Left lobe of liver (tissue), 2 donors: ENCODE measurements at places on chromosomes 6 and 20. TPM values are rescaled to one million over a fixed set of nuclear protein-coding genes. Genes with fewer than 3 reads are reported as not detected.

The C20orf144 gene
- total RNA-seq, result not detected

GRCh38 chr6:126919947-126920346 is 198.5 kb upstream of the RSPO3 start:
- no peak for DNase-seq

The HLA-DRA gene
- total RNA-seq, result 24.4 TPM

DNA sequence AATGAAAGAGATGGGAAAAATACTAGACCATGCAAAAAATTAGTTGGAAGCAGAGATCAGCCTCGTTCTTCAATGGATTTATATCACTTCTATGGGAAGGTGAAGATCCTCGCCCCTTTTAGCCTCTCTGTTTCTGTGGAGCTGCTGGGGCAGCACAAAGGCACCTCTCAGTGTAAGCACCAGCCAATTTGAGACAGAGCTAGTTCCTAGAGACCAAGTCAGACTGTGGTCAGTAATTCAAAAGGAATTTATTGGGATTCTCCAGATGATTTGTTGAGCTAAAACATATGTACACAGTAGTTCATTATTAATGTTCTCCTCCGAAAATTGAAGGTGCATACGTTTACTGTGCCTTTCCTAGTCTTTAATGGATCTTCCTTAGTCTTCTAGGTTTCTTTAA is 42.4 kb downstream of the SCGN start:
- no peak for DNase-seq

GRCh38 chr20:35561671-35562070 is 19.8 kb downstream of the ERGIC3 start:
- DNase-seq, result no peak

The DDO gene
- 5.2 TPM for total RNA-seq

DNA sequence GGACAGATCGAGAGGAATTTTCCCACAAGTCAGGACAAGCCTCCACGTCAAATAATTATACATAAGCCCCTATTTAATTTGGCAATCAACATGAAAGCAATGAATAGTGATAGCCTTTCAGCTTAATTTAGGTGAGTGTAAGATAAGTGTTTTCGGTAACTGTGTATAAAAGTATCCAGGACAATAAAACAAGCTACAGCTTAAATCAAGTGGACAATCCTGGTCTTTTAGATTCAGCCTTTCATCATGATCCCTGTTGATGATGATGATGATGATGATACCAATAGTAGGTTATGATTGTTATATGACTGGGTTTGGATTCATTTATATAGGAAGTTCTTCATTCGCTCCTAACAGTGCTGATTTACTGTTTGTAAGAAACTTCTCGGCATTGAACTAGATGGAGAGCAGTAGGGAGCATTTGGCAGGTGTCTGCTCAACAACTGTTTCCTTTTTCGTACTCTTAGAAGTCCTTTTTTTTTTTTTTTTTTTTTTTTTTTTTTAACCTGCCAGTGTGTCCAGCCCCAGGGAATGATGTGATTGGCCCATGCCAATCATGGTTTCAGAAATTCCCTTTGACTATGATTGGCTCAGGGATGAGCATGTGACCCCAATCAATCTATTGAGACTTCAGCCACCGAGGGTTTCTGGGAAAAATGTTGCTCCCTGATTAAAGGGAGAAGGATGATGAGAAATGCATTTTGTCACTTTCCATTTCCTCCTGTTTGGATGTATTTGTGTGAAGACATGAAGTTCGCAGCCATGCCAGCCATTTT is 11.3 kb upstream of the RNF182 start:
- DNase-seq, result no peak

DNA sequence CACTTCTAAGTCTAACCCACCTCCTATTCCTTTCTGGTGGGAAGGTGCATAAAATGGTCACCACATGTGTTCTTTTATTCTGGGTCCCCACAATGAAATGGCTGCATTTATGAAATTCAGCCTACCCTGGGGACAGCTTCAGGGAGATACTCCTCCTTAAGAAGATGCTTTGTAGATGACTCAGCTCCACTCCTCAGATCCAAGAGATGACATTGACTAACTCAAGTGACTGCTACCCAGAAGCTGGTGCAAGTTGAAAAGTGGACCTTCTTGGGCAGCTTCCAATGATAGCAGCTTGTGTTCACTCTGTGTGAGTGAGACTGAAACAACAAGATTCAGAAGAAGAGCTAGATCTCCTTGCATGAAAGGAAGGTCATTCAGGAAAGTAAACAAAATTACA is 113.4 kb downstream of the SCP2D1 start:
- no peak for DNase-seq

- DNase-seq, result no peak
Observed at GRCh38 chr6:137512757-137513605, 18.8 kb upstream of the OLIG3 start.

DNA sequence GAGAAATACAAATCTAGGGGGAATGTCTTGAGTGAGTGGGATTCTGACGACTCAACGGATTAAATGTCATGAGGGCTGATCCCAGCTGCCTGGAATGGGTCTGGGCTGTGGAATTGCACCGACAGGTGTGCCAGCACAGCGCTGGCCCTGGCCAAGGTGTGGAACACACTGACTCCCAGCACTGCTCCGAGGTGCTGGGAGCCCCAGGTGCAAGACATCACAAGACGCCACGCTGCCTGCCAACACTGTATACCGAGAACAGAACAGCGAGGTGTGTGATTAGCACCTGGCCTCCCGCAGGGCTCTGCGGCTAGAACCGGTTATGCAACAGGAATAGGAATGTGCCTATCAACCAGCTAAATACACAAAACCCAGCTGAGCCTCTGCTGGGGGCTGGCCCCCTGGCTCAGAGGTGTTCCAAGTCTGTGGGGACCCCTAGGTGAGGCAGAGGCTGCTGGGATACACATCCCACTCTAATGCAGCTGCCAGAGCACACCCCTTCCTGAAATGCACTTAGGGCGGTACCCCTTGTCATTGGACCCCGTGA is 24.8 kb upstream of the APMAP start:
- no peak for DNase-seq

DNA sequence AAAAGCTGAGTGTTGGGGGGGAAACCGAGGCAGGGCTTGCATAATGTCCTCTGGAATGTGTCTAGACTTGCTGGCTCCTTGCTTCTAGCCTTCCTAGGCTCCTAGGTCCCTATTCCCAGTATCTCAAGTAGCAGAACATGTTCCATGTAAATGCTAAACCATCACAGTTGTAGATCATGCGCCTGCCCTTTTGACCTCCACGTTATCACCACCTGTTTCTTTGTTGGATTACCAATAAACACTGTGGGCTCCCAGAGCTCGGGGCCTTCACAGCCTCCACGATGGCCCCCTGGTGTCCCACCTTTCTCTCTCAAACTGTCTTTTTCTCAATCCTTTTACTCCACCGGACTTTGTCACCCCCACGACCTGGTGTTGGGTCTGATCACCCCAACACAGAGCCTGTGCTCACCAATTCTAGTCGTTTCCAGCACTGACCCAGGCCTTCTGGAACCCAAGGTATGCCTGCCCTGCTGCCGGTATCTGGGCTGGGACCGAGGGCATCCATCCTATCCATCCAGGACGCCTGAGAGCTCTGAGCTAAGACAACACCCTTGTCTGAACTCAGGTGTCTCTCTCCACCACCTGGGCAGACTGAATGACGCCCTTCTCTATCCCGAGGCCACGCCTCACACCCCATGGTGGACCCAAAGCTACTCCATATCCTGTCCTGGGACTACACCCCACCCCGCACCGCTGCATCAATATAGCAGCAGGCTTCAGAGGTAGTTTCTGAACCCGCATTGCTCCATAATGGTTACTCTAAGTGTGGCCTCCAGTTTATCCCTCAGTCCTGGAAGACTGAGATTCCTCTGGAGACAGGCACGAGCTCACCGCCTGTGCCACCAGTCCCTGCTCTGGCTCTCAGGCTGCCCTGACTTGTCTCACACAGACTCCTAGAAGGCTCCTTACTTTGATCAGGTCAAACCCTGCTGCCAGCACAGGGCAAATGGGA is 9.3 kb upstream of the PRR18 start:
- no peak for DNase-seq

GRCh38 chr20:24993337-24994185 is 1.0 kb upstream of the APMAP start:
- peak; percentile 22 for DNase-seq

The RAET1L gene
- not detected for total RNA-seq

DNA sequence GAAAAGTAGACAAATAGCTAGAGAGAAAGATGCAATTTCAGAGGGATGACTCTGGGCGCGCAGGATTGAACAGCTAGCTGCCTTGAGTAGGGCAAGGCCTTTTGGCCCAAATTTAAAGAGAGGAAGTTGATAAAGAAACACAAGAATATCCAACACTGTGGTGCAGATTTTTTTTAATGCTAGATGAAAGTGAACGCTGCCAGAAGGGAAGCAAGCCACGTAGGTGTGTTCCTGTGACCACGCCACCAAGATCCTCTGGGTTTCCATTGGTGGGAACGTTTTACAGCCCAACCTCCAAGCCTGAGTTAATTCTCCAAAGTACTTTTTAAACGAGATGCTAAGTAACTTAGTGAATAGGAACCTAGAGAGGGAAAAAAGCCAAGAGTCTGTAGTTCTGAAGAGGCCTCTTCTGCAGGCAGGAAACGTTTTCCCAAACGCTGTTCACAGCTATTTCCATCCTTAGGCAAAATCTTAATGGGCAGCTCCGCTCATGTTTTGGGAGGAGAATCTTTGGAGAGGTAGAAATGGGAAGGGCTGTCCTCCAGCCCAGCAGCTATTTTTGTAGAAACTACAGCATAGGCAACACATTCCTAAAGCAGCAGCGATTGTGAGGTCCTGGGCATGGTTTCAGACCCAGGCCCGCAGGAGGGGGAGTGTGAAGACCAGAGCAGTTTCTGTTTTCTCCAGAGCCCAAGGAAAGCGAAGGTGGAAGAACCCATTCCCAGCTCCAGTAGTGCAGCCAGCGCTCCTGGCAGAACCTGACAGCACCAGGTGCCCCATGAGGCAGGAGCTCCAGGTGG is 8.2 kb downstream of the LY86 start:
- no peak for DNase-seq

DNA sequence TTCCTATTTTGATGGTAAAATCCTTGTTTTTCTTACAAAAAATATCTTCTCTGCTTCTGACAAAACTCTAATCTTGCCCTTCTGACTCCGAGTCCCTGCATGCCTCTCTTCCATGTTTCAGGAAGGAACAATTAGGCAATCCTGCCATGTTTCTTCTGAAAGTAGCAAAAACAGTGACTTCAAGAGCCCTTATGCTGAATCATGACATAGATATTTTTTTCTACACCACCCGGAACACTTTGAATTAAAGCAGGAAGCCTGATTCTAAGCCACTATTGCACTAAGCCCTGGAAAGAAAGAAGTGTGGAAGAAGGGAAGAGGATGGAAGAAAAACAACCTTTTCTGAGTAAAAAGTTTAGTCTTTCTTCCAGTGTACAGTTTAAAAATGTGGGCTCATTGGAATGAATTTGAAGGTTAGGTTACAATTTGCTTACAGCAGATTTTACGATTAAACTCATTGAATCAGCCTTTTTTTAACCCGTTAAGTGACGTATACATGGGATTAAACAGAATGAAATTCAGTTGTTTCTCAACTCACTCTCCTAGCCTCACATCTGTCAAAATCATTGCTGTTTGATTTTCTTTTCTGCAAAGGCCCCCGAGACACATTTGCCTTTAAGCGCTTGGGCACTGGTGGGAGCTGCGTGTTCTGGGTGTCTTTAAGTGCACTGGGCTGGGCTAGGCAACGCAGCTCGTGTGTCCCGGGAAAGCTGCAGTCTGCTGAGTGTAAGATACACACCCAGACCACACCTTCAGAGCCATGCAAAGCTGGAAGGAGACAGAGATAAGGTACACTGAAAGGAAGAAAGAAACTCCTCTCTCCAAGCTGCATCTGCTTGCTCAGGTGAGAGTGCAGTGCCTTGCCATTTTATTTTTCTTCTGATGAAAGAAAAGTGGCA is 159.4 kb upstream of the CITED2 start:
- DNase-seq, result no peak

The SYCP2L gene
- total RNA-seq, result 0.43 TPM

DNA sequence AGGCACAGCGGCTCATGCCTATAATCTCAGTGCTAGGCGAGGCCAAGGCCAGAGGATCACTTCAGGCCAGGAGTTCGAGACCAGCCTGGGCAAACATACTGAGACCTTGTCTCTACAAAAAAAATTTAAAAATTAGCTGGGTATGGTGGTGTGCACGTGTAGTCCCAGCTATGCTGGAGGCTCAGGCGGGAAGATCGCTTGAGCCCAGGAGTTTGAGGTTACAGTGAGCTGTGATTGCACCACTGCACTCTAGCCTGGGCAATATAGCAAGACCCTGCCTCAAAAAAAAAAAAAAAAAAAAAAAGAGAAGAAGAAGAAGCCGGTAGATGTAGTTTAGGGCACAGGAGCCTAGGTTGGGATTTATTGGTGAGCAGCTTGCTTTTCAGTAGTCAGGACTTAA is 20.7 kb downstream of the MTHFD1L start:
- no peak for DNase-seq

The BPI gene
- 0.48 TPM for total RNA-seq

DNA sequence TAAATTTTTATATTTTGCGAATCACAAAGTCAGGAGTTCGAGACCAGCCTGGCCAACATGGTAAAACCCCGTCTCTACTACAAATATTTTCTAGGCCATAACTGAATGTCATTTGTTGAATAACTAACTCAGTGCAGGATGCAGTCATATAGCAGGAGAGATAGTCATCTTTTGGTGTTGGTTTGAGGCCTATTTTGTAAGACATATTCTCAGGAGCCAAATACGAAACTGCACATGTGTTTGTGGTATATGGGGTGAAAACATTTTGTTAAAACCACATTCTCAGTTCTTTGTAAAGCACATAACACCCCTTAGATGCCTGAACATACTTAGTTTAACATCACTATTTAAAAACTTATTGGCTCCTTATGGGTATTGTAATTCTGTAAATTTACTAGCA is 4.7 kb upstream of the ENPP5 start:
- no peak for DNase-seq

- DNase-seq, result no peak
Observed at GRCh38 chr6:131399433-131399832, 173.6 kb upstream of the ARG1 start.

DNA sequence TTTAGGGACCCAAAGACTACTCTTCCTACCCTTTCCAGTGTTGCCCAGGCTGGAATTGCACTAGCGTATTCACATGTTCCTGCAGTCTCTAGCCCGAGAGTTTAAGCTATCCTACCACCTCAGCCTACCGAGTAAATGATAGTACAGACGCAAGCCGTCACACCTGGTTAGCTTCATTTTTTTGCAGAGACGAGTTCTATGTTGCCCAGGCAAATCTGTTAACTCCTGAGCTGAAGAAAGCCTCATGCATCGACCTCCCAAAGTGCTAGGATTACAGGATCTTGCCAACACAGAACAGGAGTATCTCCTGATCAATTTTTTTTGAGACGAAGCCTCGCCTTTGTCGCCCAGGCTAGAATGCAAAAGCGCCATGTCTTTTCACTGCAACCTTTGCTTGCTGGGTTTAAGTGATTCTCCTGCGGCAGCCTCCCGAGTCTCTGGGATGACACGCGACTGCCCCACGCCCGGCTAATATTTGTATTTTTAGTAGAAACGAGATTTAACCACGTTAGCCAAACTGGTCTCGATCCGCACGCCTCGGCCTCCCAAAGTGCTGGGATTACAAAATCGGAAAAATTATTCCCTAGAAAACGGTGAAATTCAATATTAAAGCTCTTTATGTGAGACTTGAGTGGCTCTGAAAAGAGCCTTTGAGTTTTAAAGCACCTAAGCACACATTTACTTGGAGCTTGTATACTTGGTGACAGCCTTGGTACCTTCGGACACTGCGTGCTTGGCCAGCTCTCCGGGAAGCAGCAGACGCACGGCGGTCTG is 128.5 kb downstream of the HFE start:
- no peak for DNase-seq
